NCI-H2081 (cell line): ENCODE measurements at places on chromosomes 5 and 9.
A peak's percentile ranks its signal among the peaks of the same experiment; 100 is the strongest.

DNA sequence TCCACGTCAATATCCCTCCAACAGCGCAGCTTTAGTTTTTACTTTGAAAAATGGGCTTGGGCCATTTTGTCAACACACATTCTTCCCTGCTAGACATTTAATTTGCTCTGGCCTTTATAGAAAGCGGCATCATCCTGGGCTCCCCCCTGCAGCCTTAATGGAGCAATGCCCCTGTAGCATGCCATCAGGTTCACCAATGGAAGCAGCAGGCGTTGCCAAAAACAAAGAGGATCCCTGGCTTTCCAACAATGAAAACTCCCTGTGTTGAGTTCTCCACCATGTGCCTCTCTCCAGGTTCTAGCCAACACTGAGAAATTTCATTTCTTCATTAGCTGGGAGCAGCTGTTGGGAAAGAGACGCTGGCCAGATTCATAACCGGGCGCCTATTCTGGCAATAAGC is 139.5 kb downstream of the ZNF622 start:
- DNase-seq: no peak

DNA sequence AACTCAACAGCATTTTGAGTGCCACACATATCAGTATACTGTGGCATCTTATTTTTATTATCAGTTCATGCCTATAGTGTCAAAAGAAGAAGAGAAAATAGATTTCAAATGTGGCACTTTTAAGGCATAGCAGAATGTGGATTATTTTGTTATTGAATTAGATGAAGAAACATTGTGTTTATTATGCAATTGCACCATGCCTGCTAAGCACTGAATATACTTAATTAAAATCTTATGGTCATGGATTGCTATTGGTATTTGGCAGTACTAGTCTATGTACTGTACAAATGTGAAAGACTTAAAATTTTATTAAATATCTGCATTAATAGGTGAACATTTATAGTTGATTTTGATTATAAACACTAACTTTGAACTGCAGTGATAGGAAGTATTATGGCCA is 128.8 kb downstream of the FER start:
- no peak for DNase-seq

- DNase-seq: no peak
These were observed 12.1 kb downstream of the TGFBI start for GRCh38 chr5:136040746-136041415.

DNA sequence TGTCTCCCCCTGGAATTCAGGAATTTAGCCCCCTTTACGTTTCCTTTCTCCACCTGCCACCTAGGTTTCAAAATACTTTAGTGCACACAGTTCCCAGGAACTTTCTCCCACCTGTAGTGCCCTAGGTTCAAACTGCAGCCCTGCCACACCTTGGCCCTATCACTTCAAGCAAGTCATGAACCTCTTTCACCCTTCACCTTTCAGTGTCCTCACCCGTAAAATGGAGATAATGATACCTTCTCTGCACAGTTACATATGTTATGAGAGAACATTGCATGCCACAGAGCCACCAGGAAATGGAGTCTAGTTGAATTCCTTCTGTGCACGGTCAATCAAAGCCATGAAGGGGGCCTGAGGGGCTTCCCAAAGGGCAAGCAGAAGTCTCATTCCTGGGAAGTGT is 9.8 kb upstream of the EEIG1 start:
- no peak for DNase-seq

GRCh38 chr5:11904265-11904906 is at the start of gene CTNND2:
Gene CTNND2, minus strand, starts transcription at chr5:11904446. Its CDS starts 593 bp downstream, at chr5:11903853.
- peak; percentile 93 for DNase-seq

- DNase-seq: no peak
These were observed 2.5 kb downstream of the F2R start for GRCh38 chr5:76718381-76718832.

DNA sequence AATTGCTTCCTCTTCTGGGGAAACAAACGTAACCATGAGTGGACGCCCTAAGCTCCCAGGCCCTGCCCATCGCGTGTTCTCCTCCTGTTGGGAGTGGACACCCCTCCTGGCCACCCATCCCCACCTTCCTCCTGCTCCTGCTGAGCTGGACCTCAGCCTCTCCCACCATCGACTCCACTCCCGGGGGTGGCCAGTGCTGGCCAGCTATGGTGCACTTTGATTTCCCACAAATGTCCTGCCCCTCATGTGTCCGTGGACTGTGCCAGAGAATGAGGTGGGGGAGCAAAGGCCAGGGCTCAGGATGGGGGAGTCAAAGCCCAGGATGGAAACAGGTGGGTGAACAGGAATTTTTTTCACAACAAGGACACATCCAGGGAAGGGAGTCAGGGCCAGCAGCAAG is 62.8 kb downstream of the MED10 start:
- DNase-seq: no peak

GRCh38 chr9:1978941-1979340 is 36.2 kb upstream of the SMARCA2 start:
- no peak for DNase-seq

DNA sequence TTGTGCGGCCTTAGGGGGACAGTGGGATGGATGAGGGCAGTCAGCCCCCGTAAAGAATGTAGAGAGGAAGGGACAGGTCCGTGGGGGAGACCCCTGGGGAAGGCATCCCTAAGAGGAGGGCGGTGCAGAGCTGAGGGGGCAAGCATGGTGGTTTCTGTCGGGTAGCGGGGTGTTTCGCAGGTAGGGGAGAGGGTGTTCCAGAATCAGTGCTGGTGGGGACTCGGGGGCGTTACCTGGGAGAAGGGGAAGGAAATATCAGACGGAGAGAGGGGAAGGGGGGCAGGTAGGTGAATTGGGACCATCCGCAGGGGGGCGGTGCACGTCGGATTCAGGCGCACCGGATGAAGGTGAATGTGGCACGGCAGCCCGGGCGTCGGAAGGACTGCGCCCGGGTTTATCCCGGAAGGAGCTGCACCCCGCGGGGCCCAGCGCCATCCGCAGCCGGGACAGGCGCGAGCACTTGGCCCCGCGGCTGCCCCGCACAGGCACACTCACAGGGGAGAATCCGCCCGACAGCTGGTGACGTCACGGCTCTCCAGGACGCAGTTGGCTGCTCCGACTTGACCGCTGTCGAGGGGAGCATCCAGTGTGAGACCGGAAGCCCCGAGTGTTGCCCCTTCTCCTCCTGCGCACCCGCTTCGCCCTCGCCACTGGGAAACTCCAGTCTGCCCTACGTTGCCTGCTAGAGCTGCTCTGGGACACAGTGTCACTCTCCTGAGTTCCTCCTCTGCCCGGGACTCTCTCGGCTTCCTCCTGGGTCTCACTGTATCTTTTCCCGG is 1.3 kb downstream of the CD72 start:
- no peak for DNase-seq

DNA sequence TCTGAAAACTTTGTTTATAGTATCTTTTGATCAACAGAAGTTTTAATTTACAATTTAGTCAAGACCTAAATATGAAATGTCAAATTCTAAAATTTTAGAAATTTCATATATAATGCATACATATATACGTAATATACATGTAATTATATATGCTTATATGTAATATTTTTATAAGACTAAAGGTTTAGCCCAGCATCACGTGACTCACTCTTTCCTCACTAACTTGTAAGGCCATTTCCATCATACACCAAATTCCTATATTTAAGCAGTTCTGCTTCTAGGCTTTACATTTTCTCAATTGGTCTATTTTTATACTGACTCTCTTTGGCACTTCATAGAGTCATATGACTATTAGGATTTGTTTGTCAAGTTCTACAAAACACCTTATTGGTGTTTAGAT is 56.4 kb downstream of the CFAP95 start:
- DNase-seq: no peak

DNA sequence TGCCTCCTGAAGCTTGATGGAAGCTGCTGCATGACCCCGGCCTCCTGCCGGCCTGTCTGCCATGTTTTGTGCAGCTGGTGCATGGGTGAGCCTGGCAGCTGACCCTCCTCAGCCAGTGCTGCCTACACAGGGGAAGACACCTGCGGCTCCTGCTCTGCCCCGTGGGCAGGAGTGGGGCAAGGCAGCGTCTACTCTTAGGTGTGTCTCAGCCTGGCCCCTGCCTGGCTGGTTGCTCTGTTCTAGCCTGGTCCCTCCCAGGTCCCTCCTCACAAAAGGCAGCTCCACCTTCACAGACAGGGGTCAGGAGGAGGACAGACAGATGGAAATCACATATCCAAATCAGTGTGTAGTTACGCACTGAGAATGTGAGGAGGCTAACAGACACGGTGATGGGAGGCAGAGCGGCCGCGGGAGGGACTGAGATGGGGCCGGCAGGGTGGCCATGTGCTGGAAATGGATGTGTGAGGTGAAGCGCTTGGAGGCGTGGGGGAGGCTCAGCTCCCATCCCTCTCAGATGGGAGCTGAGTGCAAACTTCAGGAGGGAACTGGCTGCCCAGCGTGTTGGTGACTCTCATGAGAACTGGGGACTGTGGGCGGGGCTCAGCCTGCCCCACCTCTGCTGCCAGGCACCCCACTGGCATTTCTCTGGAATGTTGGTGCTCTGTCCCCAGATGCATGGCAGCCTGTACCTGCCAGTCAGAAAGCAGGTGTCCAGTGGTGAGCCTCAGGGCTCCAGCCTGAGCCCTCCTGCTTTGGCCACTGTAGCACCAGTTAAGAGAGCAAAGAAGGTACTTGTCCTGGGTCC is 43.4 kb downstream of the PPARGC1B start:
- no peak for DNase-seq

GRCh38 chr5:581266-581665 is 30.9 kb upstream of the CEP72 start:
- no peak for DNase-seq
